ENCODE measurements at places on chromosomes 16 and 17.

- DNase-seq, result peak; percentile 79
Measured at GRCh38 chr17:28282596-28282995, 36.4 kb upstream of the TMEM97 start.

DNA sequence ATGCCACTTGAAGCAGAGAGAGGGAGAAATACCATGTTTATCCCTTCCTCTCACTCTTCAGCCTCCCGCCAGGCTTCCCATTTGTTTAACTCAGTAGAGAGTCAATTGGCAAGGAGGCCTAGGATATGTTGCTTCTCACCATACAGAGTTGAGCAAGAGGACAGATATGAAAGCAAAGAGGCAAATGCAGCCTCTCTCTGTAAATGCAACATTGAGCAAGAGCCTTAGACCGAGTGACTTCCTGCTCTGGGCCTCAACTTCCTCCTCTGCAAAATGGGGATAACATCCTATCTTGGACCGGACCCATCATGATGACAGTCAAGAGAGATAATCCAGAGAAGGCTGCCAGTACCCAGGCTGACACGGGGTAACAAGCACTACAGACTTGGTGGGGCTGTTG, 36.8 kb downstream of the SOCS1 start:
- no peak for DNase-seq

GRCh38 chr17:19539040-19539399, 5.4 kb downstream of the SLC47A1 start:
- no peak for DNase-seq

DNA sequence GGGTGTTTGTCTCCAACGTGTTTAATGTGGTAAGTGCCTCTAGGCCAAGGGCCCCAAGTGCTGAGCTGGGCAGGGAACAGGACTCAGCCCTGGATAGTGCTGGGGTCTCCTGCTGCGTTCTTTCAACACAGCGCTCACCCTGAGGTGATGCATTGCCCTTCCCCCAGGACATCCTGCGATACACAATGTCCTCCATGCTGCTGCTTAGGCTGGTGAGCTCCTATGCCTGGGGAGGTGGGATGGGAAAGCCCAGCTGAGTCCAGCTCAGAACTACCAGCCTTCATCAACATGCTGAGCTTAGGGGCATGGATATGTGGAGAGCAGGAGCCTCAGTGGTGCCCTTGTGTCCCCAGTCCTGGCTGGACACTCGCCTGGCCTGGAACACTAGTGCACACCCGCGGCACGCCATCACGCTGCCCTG, 563 bp downstream of the ZACN start:
- DNase-seq, result no peak

- no peak for DNase-seq
Measured at GRCh38 chr17:81609541-81610311, 27.2 kb downstream of the NPLOC4 start.

DNA sequence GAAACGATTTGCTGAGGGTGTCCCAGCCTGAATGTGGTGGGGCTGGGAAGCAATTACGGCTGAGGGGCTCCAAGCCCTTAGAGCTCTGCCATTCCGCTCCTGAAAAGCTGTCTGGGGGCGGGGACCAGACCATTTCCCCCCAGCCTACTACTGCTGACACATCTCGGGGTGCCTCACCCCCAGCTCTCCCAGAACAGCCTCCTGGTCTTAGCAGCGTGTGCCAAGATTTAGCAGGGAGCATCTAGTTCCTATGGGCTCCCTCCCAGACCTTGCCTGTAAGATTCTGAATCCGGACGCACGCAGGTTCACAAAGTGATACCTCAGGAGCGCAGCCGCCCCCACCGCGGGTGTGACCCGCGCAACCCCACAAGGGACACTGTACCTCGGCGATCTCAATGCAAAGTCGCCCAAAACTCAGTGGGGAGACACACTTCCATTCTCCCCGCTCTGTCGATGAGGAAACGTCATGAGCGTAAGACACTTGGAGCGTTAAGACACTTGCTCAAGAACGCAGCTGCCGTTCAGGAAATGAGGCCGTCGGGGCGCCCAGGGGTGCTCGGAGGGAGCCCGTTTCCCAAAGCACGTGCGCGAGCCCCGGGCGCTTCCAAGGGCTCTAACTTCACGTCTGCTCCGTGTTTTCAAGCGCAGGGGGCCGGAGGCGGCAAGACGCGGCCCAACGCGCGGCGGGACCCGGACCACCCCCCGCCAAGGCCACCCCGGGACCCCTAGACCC, 629 bp downstream of the GEMIN4 start:
- no peak for DNase-seq

GRCh38 chr17:66720567-66720966, 114.3 kb upstream of the CACNG5 start:
- no peak for DNase-seq

DNA sequence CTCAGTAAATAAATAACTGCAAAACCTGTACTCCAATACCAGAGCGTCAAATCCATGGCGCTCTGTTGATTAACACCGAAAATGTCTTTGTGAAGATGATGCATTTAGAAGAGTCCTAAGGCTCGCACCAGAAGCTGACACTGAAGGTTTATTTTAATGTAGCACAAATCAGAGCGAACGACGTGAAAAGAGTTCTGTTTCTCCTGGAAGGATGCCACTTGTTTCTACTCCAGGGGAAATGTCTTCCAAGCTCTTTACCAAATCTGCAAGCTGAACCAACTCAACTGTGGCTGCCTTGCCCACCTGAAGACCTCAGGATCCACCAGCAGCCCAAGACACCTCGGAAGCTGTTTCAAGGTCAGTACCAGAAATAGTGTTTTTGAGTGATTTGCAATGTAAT, 194.4 kb upstream of the MAF start:
- no peak for DNase-seq

GRCh38 chr17:2962236-2962635, 101.2 kb downstream of the OR1D5 start:
- DNase-seq, result no peak

GRCh38 chr17:10099051-10099571, 99.3 kb downstream of the GAS7 start:
- no peak for DNase-seq

DNA sequence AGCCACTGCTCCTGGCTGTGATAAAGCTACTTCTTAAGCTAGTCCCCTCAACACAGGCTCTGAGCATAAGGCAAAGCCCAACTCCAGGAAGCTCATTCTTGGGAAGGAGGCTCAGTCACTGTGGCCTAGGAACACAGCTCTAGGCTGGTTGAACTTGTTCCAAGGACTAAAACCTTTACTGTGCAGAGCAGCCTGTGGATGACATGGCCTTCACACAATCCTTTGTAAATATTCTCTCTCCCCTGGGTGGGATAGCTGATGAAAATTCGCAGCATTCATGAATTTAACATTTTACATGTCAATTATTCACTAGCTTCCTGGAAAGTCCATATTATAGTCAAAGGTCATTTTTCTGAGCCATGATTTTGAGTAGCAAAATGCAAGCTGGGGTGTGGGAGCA, 28.9 kb downstream of the BEAN1 start:
- no peak for DNase-seq

- no peak for DNase-seq
Measured at GRCh38 chr17:79843474-79843815, 4.2 kb upstream of the CBX4 start.

- DNase-seq, result no peak
Measured at GRCh38 chr17:17164156-17164555, 42.0 kb downstream of the PLD6 start.

- DNase-seq, result no peak
Measured at GRCh38 chr17:5788266-5788900, 204.1 kb upstream of the NLRP1 start.

DNA sequence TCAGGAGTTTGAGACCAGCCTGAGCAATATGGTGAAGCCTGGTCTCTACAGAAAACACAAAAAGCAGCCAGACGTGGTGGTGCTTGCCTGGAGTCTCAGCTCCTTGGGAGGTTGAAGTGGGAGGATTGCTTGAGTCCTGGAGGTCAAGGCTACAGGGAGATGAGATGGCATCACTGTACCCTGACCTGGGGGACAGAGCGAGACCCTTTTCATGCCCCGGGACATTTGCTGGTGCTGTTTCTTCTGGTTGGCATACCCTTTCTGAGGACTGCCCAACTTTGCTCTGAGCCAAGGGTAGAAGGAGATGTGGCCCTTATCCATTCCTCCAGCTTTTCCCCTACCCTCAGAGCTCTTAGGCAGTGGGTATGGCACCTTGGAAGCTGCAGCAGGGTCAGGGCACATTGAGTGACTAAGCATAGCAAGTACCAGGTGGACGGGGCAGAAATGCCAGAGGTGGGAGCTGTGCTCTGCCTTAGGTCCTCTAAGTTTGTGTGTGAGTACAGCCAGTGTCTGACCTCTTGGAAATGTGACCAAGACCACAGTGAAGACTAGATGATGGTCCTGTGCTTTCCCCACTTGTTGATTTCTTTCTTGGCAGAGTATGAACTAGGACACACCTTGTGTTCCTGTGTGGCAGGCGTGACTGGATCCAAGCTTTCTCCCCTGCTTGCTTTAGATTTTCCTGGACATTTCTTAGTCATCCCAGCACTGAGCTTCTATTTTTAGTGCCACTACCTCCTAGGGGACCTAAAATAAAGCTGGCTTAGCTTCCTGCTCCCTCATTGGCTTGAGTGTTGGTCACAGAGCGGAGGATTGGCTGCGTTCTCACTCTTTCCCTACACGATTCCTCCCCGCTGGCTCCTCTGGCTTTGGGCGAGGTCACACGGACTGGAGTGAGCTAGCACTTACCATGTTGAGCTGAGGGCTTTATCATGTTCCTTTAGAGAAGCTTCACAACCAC, 9.9 kb upstream of the EDC4 start:
- DNase-seq, result no peak

DNA sequence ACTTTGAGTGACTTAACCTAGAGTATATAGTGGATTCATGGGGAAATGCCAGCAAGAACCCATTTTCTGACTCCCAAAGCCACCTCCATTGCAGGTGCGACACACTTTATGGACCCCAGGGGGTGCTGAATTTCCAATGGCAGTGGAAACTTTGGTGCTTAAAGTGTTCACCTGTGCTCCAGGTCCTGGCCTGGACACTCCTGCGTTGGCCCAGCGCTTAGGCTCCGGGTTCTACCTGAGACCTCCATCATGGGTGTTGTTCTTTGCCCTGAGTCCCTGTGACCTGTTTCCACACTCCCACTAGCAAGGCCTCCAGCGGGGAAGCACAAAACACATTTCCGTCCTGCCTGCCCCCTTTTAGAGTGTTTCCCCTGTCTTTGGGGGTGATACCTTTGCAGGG, 3.0 kb downstream of the CCNF start:
- no peak for DNase-seq

DNA sequence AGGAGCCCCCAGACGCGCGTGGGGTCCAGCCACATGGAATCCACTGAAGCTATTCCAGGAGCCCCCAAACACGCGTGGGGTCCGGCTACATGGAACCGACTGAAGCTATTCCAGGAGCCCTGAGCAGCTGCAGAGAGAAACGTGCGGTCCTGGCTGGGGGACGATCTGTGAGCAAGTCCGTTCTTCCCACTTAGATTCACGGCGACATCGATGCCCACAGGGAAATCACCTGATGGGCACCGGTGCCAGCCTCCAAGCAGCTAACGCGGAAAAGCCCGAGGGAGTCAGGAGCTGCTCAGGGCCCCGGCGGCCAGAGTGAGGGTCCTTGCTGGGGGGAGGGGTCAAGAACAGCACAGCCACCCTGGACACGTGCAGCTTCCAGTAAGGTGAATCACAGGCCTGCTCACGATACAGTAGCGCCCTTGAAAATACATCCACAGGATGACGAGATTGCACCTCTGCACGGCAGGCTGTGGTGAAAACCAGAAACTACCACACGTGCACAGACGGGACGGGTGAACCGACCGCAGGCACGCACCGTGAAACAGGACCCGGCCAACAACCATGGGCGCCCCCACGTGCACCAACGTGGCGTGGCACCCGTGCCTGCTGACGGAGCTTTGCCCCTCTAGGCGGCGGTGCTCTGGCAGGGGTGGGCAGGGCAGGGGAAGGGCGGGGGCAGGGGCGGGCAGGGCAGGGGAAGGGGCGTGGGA, 77.7 kb upstream of the GNG13 start:
- no peak for DNase-seq

GRCh38 chr16:11585460-11586377, 1.0 kb downstream of the LITAF start:
- no peak for DNase-seq

- no peak for DNase-seq
Measured at GRCh38 chr17:69967910-69968411, 107.1 kb upstream of the KCNJ16 start.

- DNase-seq, result no peak
Measured at GRCh38 chr16:48098472-48098871, 57.3 kb downstream of the ABCC12 start.

- no peak for DNase-seq
Measured at GRCh38 chr16:56483394-56483793, 32.0 kb downstream of the OGFOD1 start.

DNA sequence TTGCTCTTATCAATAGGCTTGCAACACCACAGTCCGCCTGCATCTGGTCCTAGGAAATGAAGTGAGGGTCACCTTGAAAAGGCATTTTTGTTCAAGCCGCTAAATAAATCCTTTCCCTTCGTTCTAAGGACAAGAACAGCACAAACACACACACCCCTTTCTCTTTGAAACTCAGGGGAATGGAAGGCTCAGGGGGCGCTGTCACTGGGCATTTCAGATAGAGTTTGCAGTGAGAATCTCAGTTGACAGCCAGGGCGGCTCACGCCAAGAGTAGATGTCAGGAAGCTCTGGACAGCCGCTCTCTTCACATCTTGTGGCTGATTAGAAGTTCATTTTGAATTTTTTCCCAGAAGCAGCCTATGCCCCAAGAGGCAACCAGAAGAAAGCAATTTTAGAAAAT, 39.8 kb downstream of the ABAT start:
- DNase-seq, result no peak

- DNase-seq, result no peak
Measured at GRCh38 chr17:5553479-5553878, 30.8 kb downstream of the NLRP1 start.

DNA sequence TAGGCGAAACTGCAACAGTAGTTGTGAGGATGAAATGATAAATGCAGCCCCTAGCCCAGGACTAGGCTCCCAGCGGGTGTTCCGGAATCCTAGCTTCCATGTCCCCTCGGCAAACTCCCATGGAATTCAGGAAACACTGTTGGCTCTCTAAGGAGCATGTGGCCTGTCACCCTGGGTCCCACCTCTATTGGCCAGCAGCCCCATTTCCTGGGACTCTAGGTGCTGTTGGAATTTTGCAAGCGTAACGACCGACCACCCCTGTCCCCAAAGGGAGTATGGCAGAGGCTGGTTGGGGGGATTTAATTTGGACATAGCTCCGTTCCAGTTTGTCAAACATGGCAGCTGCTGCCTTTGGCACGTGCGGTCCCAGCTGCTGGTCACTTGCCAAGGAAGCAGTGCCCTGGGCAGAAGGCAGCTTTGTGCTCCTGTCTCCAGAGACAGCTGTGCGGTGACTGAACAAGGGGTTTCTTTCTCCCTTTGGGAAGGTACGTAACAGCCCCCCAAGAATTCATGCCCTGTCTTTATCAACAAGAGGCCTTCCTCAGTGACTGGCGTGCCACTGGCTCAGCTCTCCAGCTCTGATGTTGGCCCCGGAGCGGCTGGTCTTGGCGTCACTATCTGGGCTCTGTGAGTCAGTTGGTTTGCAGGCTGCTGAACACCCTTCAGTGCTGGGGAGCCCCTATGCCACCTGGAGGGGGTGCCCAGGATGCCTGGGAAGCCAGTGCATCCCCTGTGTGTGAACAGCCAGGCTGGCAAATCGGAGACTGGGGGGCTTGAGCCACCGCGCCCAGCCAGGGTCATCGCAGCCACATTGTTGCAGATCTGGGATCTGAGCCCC, 235.2 kb upstream of the TNRC6C start:
- peak; percentile 29 for DNase-seq

Data from NCI-H446 (cell line).